ENCODE measurements at places on chromosomes 5 and 9.

DNA sequence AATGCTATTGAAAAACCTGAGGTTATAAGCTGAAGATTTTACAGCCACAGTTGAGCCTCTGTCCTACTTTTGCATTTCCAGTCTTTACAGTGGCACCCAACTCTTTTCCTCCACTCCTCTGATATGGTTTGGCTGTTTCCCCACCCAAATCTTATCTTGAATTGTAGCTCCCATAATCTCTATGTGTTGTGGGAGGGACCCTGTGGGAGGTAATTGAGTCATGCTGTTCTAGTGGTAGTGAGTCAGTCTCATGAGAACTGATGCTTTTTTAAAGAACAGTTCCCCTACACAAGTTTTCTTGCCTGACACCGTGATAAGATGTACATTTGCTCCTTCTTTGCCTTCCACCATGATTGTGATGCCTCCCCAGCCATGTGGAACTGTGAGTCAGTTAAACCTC lies 646.1 kb upstream of the SEMA6A start:
- no peak for DNase-seq

DNA sequence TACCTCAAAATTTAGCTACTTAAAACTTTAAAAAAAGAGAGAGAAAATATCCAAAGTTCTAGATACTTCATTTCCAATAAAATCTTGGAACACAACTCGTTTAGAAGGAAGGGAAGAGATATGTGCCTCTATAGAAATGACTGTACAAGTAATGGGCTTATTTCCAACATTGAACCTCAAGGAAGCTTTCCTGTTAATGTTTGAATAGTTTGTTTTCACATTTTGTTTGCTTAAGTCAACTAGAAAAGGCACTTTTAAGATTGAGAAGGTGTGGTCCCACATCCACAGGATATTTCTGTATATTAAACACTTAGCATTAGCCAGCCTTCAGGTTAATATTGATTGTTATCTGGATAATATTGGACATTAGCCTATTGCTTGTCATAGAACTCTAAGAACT lies 384.7 kb downstream of the PTPRD start:
- no peak for DNase-seq

DNA sequence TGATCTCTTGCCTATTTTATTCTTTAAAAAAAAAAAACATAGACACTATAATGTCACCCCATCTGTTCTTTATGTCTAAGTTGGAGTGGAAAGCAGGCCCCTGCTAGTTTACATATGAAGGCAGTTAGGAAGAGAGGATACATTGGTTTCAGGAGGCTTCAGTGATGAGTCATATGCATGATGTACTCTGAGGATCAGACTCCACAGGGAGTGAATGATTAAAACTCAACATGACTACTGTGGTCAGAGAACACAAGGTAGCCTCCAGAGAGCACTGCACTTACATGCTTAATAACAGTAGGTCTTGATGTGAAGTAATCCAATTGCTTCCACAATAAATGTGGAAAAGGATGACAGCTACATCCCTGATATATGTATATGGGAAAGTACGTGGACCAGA lies 22.7 kb upstream of the FSTL4 start:
- DNase-seq: no peak

DNA sequence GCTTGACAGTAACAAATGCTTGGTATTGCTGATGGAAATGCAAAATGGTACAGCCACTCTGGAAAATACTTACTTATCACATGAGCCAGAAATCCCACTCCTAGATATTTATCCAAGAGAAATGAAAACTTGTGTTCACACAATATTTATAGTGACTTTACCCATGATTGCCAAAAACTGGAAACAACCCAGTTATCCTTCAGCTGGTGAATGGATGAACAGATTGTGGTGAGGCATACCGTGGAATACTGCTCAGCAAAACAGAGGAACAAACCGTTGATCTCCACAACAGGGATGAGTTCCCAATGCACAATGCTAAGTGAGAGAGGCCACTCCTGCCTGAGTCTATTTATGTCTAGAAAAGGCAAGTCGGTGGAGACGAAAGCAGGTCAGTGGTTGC lies 40.5 kb upstream of the LRRC14B start:
- no peak for DNase-seq

DNA sequence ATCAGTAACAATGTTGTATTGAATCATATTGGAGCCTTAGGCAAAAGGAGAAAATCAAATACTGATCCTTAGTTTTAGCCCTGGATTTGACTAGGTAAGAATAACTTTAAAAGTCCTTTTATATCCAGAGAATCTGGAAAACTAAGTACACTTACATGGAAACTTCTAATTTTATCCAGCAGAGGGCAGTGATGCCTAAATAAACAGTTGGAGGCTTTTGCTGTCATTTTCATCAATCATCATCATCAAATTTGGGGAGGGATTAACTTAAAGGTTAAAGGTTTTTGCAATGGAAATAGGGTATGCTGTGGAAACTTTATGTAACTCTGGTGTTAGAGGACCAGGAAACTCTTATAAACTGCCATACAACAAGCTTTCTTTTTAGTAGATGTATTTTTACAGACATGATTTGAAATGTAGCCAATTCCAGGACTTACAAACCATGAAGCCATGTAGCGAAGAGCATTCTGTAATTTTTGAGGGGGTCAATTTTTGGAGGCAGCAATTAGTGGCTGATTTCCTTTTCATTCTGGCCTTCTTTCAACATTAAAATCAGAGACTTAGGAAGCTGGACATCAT lies 112.7 kb downstream of the OSTF1 start:
- peak; percentile 46 for DNase-seq

DNA sequence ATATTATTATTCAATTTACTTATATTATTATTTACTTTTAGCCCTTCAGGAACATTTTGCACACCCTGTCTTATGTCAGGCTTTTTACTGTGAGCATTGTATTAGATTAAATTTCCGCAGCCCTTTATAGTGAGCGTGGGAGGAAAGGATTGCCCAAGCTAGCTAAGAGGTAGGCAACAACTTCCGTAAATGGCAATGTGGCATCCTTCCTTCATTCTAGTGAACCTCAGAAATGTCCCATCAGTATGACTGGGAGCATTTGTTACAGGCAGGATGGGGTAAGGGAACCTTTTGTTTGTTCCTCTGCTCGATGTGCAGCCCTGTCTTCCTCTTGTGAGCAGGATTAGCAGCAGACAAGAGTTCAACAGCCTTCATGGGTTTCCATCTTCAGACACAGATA lies 6.2 kb upstream of the CD180 start:
- no peak for DNase-seq

- no peak for DNase-seq
Measured at GRCh38 chr9:130347931-130348330, 82.4 kb downstream of the HMCN2 start.

DNA sequence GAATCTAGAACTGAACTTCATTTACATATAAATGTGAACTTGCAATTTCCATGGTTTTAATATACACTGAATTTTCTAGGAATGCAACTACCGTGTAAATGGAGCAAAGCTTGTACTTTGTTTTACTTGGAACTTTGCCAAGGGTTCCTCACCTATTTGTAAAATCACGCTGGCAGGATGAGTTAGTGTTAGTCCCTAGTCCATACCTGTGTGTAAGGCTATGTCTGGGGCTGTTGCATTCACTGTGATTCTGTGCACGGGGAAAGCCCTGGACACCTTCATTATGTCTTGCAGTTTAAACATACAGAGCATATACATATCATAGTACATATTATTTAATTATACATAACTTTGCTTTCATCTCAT lies 119.9 kb downstream of the PAX5 start:
- DNase-seq: no peak

DNA sequence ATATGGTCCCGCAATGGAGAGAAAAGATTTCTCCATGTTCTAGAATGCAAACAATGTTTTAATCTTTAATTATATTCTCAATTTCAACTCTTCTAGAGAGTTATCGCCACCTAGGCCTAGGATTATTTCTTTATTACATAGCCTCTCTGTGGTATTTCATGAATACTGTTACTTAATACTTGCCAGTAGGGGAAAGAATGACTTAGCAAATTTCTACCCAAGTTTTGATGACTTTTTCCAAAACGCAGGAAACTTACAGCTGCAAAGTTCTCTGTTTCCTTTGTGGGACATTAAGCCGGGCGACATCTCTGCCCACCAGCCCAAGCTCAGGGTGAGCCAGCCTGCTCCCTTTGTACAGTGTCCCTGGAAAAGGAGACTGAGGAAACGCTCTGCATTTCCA lies 73.8 kb downstream of the MED27 start:
- no peak for DNase-seq

- DNase-seq: no peak
Measured at GRCh38 chr5:65512170-65512937, 30.6 kb upstream of the ADAMTS6 start.

GRCh38 chr5:136037001-136037705 lies 8.4 kb downstream of the TGFBI start:
- no peak for DNase-seq

- no peak for DNase-seq
Measured at GRCh38 chr9:86470326-86470725, 116.1 kb upstream of the TUT7 start.

DNA sequence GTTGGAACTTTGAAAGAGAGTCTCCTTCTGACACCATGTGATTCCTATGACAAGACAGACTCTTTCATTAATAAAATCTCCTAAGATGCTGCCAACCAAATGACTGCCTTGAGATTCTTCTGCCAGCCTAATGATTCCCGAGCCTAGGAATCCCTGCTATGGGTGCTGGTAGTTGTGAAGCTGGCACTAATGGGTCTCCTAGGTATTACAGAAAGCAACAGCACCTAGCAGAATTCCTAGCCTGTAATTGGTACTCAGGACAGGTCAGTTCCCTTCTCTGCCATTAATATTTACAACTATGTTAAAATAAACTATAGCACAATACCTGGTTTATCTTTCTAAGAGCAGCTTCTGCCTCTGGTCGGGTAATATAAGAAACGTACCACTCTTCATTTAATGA lies 19.3 kb downstream of the C5orf58 start:
- no peak for DNase-seq

- DNase-seq: no peak
Measured at GRCh38 chr5:178627259-178627598, 379 bp upstream of the CLK4 start.

GRCh38 chr5:56164376-56164775 lies 68.8 kb downstream of the ANKRD55 start:
- no peak for DNase-seq

GRCh38 chr9:21016701-21017491 lies 14.5 kb downstream of the HACD4 start:
- DNase-seq: no peak

DNA sequence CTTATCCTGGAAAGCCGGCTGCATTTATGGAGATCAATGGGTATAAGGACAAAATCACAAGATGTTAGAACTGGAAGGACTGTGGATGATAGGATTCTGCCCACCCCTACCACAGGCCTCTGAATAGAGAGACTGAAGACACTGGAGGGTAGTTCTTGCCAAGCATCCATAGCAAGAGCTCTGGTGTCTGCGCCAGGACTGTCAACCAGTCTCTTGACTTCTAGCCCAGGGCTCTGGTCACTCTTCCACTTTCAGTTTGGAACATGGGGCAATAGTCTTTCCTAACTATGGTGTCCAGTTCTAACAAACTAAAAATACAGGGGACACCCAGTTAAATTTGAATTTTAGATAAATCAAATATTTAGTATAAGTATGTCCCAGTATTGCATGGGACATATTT lies 23.4 kb downstream of the LARP1 start:
- DNase-seq: no peak

GRCh38 chr9:123208626-123209174 lies 59.7 kb downstream of the STRBP start:
- DNase-seq: no peak

DNA sequence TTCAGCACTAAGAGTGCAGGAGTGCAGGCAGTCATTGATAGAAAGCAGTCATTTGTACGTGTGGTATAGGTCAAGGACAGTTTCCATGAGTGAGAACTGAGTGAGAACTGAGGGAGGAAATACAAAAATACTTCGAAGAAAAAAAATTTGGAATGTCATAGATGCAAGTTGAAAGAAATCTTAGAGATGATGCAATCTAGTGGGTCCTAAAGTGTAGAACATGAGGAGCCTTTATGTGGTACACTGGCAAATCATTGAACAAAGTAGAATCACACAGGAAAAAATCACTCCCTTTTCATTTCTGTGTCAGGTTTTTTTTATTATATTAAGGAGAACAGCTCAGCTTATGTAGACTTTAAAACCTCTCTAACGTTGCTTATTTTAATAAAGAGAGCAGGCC lies 26.4 kb upstream of the SLC1A1 start:
- DNase-seq: no peak

DNA sequence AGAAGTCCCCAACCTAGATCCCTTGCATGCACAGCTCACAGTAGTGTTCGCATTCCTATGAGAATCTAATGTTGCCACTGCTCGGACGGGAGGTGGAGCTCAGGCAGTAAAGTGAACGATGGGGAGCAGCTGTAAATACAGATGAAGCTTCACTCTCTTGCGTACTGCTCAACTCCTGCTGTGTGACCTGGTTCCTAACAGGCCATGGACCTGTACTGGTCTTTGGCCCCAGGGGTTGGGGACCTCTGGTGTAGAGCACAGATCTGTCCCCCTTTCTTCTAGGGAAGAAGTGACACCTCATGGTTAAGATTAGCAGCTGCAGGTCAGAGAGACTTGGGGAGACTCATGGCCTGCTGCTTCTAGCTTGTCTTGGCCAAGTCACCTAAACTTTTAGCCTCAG lies 7.1 kb downstream of the ARHGEF28 start:
- no peak for DNase-seq

- DNase-seq: no peak
Measured at GRCh38 chr5:170758481-170758880, 25.0 kb upstream of the GABRP start.

- no peak for DNase-seq
Measured at GRCh38 chr5:120405923-120406322, 58.2 kb upstream of the PRR16 start.

- DNase-seq: no peak
Measured at GRCh38 chr5:21834863-21835262, 1018.3 kb downstream of the CDH12 start.

DNA sequence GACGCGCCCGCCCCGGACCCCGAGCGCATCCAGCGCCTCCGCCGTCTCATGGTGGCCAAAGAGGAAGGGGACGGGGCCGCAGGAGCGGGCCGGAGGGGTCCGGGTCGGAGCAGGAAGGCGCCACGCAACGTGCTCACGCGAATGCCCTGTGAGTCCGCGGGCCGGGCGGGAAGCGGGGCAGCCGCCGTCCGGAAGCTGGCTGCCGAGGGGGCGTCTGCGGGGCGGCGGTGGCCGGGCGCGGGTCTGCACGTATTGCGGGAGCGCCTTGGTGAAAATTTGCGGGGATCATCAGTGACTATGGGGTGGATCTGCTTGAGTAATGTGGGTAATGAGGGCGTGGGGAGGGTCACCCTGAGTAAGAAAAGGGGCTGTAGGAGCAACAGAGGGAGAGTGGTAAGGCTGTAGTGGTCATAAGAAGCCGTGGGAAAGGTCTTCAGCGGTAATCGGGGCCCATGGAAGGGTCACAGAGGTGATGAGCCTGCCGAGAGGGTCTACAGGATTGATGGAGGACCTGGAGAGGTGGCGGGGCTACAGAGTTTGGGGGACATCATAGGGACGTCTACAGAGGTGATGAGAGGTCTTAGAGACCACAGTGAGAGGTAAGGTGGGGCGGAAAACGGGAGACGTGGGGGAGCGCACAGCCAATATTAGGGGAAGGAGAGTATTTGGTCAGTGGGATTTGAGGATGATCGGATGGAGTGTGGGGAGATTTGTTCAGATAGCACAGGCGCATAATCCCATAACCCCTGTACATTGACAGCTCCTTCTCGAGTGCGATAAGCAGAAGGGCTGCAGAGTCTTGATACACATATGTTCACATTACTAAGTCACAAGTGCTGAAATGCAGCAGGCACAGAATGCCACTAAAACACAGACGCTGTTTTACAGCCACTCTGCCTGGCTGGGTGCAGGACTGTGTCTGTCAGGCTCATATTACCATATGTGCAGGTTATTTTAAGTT lies 819 bp downstream of the LSM11 start:
- peak; percentile 74 for DNase-seq
